Inflammatory macrophage (primary cell): ENCODE measurements at places on chromosomes 5 and 9.
A peak's percentile ranks its signal among the peaks of the same experiment; 100 is the strongest.

DNA sequence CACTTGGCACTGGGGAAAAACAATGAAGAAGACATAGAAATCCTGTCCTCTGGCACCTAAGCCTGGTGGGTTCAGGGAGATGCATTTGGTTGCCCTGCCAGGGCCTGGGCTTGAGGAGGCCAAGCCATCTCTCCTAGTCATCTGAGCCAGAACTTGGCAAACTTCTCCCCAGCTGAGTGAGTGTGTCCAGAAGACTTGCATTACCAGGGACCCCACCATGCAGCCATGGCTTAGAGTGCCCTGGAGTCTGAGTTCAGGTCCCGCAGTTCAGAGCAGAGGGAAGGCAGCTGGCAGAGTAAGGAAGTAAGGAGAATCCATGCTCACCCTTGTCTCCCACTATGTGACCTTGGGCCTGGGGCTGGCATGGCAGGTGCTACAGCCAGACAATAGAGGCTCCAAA is 37.4 kb upstream of the FCN1 start:
- DNase-seq: no peak

DNA sequence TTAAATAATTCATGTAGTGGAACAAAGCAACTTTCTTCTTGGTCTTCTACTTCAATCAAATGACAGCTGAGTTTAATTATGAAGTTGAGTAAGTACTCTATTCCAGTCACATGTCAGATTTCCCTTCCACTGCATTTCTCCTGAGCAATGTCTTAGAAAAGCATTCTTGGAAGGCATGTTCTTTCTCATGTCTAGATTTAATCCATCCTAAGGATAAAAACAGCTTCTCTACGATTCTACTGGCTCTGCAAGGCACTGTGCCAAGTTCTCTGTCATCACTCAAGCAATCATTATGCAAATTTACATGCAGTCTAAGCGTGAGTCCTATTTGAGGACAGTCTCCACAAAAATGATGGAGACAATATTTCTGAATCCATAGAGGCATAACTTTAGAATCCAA is 142.4 kb downstream of the YIPF5 start:
- no peak for DNase-seq

- DNase-seq: no peak
Observed at GRCh38 chr9:15743512-15743911, 190.7 kb downstream of the CCDC171 start.

DNA sequence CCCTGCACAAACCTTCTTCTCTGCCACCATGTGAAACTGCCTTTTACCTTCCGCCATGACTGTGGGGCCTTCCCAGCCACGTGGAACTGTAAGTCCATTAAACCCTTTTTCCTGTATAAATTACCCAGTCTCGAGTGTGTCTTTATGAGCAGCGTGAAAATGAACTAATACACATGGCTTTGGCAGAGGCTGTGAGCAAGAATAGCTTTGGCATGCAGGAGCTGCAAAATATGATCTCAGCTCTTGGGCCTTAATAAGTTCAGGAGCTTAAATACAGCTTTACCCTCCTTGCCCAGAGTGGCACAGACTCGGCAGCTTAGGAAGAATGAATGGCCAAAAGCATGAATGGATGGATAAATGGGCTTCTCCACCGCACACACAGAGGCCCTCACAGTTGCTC is 15.7 kb upstream of the SLC36A1 start:
- DNase-seq: no peak

DNA sequence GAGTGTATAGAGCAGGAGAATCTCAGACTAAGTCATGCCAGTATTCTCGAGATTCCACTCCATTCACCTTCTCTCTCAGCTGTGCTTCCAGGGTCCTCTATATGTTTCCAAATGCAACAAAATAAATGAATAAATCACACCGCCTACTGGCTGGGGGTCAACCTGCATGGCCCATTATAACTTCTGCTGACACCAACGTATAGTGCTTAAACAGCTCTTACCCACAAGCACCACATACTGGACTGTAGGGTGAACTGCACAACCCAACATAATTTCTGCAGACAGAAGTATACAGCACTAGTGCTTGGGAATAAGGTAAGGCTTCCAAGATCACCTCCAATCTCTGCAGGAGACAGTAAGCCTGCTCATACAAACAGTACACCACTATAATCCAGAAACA is 33.1 kb upstream of the HTR4 start:
- no peak for DNase-seq

DNA sequence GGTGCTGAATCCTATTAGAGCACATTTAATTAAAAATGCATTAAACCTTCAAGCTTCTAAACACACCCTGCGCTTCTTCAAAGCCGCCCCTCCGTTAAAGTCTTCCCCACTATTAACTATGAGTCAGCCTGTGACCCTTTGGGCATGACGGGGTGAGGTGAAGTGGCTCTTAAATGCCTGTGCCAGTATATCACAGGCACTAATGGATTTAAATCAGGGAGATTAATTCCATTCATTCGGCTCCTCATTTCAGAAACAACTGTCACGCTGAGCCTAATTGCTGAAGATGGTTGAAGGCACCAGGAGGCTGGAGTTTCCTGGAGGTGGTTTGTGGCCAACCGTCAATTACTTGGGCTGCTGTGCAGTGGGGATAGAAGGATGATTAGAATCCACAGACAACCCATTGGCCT is 192.6 kb upstream of the MSX2 start:
- DNase-seq: no peak

GRCh38 chr9:128093011-128093410 is 25.0 kb downstream of the SLC25A25 start:
- no peak for DNase-seq

DNA sequence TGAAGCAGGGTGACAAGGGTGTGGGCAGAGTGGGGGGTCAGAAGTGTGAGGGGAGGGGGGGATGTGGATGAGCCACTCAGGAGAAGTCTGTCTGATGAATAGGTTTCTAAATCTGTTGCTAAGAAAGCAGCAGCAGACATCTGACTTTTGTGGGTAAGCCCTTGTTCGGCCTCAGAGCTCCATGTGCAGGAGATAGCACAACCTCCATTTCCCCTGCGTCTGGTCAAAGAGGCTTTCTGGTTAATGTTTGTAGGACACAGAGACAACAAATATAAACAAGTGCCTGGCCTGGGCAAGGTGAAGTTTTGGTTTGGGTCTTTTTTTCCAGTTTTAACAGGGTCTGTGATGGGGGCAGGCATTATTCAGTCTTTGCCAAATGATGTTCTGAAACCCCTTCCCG is 57.0 kb upstream of the GNE start:
- no peak for DNase-seq

- peak; percentile 60 for DNase-seq
Observed at GRCh38 chr5:173670130-173670651, 53.7 kb upstream of the BOD1 start.

DNA sequence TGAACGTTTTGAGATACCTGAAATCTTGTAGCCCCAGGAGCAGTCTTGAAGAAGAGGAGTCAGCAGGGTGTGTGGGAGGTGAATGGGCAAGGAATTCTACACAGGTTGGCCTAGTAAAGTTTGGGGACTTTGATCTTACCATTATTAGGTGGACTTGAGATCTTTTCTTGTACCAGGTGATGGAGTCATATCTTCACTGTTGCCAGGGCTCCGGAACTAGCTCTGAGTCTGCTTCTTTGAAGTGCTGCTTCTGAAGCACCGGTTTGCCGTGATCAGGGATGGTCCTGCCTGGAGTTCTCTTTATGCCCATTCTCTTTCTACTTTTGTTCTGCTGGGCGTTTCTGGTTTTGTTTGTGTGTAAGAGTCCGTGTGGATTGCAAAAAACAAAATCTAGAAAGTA is 27.4 kb downstream of the RCL1 start:
- no peak for DNase-seq

- DNase-seq: no peak
Observed at GRCh38 chr9:130286072-130286770, 20.7 kb downstream of the HMCN2 start.

DNA sequence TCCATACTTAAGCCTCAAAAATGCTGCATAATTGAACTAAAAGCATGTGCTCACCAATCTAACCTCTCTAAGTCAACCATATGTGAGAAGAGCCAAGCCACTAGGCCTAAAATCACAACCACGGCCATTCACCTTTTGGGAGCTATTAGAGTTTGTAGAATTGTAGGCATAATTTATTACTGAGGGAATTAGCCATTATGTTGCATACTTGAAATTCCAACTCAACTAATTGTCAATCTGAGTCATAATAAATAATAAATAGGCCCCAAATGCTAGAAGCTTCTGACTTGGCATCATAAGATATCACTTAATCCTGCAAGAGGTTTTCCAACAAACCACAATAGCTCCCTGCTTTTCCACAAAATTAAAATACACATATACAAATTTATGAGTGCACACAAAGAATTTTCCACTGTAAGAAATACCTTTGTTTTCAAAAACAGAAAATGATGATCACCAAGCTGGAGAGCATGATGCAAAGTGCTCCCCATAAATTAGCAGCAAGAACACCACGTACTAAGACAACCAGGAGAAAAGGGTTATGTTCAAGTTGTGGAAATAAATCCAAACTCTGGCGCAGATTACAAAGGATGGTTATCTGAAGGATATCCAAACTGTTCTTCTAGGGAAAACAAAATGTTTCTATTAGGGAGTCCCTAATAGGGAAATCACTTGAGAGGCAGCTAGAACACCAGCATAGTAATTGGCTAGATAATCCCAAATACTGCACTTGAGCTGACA is 250.0 kb upstream of the SLC30A5 start:
- no peak for DNase-seq

DNA sequence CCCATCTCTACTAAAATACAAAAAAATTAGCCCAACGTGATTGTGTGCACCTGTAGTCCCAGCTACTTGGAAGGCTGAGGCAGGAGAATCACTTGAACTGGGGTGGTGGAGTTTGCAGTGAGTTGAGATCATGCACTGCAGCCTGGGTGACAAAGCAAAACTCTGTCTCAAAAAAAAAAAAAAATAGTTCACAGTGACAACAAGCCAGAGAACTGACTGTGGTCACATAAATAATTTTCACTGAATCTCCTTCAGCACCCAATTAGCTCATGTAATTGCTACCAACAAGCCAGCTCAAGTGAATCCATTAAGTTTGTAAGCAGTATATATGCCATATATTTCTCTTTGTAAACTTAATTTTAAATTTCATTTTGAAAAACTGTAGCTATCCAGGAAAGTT is 14.5 kb upstream of the AFAP1L1 start:
- DNase-seq: no peak

GRCh38 chr9:78958892-78959291 is 612.9 kb upstream of the TLE4 start:
- no peak for DNase-seq

GRCh38 chr5:125367702-125368101 is 621.3 kb upstream of the ZNF608 start:
- DNase-seq: no peak

GRCh38 chr5:8295141-8295540 is 426.2 kb downstream of the MTRR start:
- DNase-seq: no peak

DNA sequence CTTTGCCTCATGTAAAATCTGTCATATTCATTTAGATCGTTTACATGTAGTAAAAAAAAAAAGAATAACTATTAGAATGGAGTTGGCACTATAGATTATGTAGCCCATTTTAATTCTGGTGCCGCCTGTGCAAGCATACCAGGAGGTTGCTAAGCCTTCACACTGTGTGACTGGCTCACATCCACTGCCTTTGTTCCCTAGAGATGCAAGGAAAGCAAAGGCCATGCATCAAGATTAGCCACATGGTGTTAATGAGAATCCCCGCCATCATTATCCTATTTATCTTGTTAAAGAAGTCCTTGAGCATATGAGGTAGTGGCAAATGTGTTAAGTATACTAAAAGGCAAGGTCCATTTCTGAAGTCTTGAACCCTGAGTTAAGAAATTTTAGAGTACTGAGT is 279.6 kb downstream of the RFX3 start:
- DNase-seq: no peak

GRCh38 chr5:171092194-171092593 is 216.9 kb upstream of the TLX3 start:
- no peak for DNase-seq

GRCh38 chr5:144024545-144024944 is 145.9 kb downstream of the YIPF5 start:
- no peak for DNase-seq

- no peak for DNase-seq
Observed at GRCh38 chr5:173329491-173330337, 1.5 kb upstream of the STC2 start.

- no peak for DNase-seq
Observed at GRCh38 chr5:82786748-82787147, 290.4 kb downstream of the TMEM167A start.

- no peak for DNase-seq
Observed at GRCh38 chr9:110602281-110602680, 22.7 kb upstream of the SVEP1 start.

DNA sequence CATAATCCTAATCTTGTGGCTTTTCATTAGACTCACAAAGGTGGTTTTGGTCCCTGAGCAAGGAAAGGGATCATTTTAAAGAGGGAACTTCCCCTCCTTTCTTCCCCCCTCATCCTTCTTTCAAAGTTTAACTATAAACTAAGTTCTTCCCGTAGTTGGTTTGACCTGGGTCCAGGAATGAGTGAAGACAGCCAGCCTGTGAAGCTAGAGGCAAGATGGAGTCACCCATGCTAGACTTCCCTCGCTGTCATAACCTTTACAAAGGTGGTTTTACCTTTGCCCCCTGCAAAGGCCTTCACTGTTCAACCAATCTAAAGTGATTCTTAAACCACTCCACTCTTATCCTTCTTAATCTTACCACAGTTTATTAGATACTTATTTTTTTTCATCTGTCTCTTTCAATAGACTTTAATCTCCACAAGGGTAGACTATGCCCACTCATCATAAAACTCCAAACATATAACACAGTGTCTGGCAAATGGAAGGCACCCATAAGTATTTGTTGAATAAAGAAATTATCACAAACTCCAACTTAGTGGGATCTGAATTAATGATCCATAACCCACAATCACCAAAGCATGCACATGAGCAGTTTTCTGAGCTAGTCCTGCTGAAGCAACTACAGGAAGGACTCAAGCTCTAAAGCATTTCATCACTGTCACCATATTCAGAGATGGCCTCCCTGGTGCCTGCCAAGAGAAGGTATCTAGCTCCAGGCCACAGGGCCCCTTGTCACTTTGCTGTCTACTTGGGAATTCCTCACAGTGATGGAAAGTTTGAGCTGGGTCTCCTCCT is 369.0 kb downstream of the SPOCK1 start:
- DNase-seq: no peak

- no peak for DNase-seq
Observed at GRCh38 chr9:81666123-81666522, 23.2 kb downstream of the TLE1 start.

DNA sequence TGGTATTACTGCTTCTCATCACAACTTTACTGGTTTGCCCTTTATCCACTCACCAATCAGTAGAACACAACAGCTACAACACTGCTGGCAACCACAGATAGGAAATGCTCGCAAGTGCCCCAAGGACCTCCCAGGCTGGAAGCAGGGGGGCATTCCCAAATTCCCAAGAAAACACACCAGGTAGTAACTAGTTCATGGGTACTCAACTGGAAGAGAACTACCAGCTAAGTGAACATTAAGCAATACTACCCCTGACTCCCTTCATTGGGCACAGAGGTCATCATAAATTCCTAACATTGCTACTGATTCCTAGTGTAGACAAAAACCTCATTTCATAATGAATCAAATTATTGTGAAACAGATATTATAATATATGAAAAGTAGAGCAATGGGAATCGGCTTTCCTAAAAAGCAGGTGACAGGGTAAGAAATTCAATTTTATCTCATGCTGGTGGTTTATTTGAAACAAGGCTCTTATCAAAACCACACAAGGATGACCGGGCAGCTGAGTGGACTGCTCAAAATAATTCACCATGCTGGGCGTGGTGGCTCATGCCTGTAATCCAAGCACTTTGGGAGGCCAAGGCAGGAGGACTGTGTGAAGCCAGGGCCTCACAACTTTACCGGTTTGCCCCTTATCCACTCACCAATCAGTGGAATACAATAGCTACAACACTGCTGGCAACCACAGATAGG is 81.6 kb downstream of the TLE1 start:
- no peak for DNase-seq
